Cardiac septum (tissue), 1 donor: ENCODE measurements at places on chromosomes 11 and 22. TPM values are rescaled to one million over a fixed set of nuclear protein-coding genes. Genes with fewer than 3 reads are reported as not detected.

GRCh38 chr22:49907807-49908206, 10.4 kb downstream of the ALG12 start:
- DNase-seq = no peak

DNA sequence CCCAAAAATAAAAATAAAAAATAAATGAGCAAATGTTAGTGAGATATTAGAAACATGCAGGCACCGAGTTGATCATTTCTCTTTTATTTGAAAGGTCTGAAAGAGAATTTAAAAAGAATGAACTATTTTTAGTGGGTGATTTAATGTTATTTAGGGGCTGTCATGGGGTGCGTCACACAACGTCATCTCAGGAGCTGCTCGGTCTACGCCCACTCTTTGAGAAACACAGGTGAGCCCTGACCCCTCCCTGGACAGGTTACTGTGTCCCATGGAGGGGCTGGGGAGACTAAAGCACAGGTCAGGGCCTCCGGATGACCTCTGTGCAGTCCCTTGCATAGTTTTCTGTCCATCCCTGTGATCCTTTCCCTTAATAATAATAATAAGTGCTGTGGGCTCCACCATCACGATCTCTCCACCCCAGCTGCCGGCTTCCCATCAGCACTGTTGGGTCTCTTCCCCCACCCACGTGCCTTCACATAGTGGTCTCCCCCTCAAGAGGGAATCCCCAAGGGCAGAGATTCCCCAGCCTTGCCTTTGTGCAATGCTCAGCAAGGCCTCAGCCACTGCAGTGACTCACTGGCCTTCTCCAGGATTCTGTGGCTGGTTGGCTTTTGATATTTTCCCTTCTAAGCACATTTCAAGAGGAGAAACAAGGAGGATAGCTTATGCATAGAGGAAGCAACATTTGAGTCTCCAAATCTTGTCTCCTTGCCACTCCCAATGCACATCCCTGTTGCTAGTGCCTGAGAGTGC, 159.9 kb downstream of the TTC17 start:
- DNase-seq = no peak

The HNRNPUL2 gene
- 34.8 TPM for total RNA-seq

The TSGA10IP gene
- total RNA-seq = not detected

DNA sequence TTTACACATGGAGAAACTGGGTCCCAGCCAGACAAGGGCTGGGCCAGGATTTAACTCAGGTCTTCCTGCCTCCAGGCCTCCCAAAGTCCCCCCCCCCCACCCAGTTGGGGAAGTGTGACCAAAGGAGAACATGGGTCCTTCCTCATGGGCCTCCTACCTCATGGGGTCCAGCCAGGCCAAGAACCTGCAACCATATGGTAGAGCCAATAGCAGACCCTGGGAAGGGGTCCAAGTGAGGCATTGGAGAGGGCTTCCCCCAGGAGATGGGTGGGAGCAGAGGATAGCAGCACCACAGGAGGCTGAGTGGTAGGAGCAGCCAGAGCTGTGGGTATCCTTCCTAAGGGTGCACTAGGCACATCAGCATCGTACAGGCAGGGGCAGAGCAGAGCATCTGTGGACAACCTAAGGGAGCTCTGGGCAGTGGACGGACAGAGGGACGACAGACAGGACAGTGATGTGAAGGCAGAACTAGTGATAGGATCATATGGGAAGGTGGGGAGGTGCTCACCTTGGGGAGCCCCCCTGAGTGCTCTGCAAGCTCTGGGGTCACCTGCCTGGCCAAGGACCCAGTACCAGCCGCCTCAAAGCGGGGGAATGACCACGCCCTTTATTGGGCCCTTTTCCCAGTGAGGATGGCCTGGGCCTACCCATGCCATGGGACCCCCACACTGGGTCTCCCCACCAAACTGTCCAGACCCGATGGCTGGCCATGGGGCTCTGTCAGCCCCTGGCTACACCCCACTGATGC, 4.5 kb downstream of the ARVCF start:
- no peak for DNase-seq

The TRIM6 gene
- 0.46 TPM for total RNA-seq

DNA sequence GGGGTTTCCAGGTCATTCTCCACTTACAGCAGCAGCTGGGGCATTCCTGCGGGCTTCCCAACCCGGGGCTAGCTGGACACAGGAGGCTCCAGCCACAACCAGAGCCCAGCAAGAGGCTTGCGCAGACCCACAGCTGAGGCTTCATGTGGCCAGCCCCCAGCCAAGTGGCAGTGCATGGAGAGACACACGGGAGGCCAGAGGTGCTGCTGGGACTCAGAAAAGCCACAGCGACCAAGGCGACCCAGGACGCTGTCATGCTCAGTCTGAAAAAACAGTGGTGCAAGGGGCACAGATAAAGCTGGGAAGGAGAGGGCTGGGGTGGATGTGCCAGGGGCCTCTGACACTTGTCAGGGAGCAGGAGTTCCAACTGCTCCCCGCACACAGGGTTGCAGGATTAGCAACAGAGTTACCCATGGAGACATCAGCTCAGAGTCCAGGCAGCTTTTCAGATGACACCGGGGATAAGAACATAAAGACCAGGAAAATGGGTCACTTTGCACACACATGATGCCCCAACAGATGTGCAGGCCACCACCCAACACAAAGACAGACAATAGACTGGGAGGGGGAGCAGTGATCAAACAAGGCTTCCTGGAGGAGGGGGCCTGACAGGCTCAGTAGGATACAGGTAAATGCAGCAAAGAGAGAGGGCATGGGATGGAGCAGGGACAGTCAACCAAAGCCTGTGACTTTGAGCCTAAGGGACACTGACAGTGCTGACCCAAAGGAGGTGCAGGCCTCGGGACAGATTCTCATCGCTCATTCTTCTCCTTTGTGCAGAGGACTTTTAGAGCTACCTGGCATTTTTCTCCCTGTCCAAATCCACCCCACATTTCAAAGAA, 6.9 kb upstream of the NEAT1 start:
- peak; percentile 74 for DNase-seq

- peak; percentile 63 for DNase-seq
Measured at GRCh38 chr22:36850682-36851081, 10.1 kb upstream of the NCF4 start.

The CEP126 gene
- total RNA-seq = 1.5 TPM

The MRGPRX4 gene
- total RNA-seq = not detected

DNA sequence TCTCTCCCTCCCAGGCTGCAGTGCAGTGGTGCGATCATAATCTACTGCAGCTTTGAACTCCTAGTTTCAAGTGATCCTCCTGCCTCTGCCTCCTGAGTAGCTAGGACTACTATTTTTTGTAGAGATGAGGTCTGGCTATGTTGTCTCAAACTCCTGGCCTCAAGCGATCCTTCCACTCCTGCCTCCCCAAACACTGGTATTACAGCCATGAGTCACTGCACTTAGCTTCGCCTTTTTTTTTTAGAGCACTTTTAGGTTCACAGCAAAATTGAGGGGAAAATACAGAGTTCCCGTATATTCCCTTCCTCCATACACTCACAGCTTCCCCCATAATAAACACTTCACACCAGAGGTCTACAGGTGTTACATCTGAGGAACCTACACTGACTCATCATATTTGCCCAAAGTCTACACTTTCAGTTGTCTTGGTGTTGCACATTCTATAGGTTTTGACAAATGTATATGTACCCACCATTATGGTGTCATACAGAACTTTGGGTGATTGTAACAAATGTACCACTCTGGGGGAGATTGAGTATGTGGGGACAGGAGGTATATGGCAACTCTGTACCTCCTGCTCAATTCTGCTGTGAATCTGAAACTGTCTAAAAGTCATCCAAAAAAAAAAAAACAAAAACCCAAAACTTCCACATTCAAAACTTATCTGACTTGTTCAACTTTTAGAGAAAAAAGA, 11.3 kb upstream of the SLC37A4 start:
- DNase-seq = no peak

- no peak for DNase-seq
Measured at GRCh38 chr22:48821346-48821690, 1006.4 kb downstream of the BRD1 start.

- no peak for DNase-seq
Measured at GRCh38 chr11:128365044-128365443, 222.3 kb downstream of the ETS1 start.

The EXPH5 gene
- 0.46 TPM for total RNA-seq

The GLYAT gene
- total RNA-seq = 0.22 TPM

The MMP10 gene
- not detected for total RNA-seq

DNA sequence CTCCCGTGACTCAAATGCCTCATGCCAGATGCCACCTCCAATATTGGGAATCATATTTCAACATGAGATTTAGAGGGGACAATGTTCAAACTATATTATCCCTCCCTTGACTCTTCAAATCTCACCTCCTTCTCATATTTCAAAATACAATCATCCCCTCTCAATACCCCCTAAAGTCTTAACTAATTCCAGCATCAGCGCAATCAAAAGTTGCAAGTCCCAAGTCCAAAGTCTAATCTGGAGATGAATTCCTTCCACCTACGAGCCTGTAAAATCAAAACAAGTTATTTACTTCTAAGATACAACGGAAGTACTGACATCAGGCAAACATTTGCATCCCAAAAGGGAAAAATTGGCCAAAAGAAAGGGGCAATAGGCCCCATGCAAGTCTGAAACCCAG, 67.2 kb upstream of the SC5D start:
- no peak for DNase-seq

- DNase-seq = no peak
Measured at GRCh38 chr11:78253797-78254196, 65.1 kb downstream of the USP35 start.

DNA sequence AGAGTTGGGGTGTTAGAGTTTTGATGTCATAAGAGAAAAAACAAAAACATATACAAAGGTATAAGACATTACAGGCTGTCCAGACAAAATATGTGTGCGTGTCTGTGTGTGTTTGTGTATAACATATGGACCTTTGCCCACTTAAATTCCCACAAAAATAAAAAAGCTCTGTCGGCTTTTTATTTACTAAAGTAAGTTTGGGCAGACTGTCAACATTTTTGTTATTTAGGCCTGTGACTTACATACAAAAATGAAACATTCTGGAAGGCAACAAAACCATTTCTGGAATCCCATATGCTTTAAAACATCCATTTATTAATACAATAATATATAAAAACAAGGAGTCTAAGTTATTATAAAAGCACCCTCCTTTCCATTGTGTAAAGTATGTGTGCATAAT, 960.1 kb upstream of the FAT3 start:
- no peak for DNase-seq

The AIFM3 gene
- 0.54 TPM for total RNA-seq

DNA sequence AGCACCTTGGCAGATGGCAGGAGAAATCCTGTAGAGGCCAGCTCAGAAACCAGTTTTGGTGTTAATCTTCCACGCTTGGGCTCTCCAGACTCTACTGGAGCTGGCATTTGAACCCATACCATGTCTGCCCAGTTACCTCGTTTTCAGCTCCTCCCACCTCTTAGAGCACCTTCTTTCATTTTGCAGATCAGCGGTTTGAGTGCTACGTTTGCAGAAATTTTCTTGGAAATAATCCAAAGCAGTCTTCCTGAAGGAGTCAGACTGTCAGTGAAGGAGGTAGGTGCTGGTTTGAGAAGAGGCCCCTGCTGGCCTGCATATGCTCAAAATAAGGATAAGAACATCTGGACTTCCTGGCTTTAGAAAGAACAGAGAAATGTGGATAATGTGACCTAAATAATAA, 13.7 kb downstream of the COA4 start:
- no peak for DNase-seq

The UVRAG gene
- 13.9 TPM for total RNA-seq

The C11orf87 gene
- 0.03 TPM for total RNA-seq

GRCh38 chr22:36215981-36216380, 14.4 kb upstream of the APOL4 start:
- no peak for DNase-seq

GRCh38 chr11:130145311-130145812, 14.2 kb upstream of the ST14 start:
- no peak for DNase-seq

The MED19 gene
- 9.9 TPM for total RNA-seq

DNA sequence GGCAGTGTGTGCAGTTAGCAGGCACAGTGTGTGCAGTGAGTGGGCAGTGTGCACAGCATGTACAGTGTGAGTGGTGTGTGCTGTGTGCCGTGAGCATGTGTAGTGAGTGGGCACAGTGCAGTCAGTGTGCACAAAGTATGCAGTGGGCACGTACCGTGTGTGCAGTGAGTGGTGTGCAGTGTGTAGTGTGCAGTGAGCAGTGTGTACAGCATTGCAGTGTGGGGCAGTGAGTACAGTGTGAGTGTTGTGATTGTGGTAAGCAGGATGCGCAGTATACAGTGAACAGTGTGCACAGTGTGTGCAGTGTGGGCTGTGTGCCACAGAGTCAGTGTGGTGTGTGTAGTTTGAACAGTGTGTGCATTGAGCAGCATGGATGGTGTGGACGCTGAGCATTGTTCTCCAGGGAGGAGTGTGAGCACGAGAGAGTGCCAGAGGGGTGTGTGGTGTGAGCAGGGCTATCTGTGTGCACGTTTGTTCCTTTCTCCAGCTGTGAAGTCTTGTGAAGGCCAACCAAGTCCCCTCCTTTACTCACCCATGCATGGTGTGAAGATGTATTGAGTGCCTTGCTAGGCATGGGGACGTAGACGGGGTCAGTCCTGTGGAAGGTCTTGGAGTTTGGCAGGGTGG, 3.0 kb downstream of the SHANK3 start:
- DNase-seq = no peak

DNA sequence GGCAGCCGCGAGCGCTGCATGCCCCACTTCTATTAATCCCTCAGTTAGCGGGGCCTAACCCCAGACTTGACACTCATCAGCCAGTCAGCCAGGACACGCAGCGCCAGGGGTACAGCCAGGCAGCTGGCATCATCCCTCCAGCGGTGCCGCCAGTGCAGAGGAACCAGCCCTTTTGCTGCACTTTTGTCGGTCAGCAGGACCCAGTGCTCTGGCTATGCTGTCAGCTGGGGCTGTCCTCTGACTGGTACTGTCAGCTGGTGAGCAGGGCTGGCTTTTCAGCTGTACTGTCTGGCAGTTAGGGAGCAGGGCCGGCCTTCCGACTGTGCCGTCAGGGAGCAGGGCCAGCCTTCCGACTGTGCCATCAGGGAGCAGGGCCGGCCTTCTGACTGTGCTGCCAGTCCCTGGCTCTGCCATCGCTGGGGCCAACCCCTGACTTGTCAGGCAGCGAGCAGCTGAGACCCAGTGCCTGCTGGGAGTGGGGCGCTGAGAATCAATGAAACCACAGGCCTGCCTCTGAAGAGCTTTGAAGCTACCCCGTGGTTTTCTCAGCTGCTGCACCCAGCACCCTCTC, 115.4 kb downstream of the KIAA1671 start:
- no peak for DNase-seq
